ENCODE measurements at places on chromosomes 11 and 22.

- DNase-seq, result no peak
These were observed 7.9 kb downstream of the ABTB2 start for GRCh38 chr11:34349882-34350281.

DNA sequence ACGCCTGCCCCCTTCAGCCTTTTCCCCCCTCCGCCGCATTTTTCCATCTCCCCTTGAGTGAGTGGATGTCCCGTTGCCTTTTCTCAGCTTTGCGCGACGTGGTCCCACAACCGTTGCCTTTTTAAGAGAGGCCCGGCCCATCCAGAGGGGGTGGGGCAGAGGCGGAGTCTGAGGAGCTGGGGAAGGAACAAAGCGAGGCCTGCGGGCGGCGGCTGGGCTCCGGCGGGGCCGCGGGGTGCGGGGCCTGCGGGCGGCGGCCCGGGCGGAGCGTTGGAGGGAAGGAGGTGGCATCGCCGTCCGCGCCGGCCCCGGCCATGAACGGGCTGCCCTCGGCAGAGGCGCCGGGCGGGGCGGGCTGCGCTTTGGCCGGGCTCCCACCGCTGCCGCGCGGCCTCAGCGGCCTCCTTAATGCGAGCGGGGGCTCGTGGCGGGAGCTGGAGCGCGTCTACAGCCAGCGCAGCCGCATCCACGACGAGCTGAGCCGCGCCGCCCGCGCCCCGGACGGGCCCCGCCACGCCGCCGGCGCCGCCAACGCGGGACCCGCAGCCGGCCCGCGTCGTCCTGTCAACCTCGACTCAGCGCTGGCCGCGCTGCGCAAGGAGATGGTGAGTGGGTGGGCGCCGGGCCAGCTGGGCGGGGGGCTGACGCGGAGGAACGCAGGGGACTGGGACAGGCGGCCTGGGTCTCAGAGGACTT lies at the start of gene FAM89B:
FAM89B (plus strand) TSS at position 183 of the 696 bp plus-strand sequence; CDS start at position 315, 132 bp downstream.
- peak; percentile 95 for DNase-seq

DNA sequence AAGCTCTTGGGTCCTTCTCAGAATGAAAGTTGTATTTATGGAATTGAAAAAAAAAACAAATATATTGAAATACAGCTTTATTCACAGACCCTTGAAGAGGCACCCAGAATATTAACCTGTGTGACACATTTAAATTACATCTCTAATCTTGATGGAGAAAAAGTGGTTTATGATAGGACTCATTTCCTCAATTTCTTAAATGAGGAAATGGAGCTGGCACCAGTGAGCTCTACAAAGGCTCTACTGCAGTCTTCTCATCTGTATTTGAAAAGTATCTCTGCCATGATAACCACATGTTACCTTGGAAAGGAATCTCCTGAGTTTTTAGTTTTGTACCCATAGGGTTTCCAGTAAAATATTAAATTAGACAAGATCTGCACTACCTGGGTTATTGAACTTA lies 186.5 kb downstream of the HIPK3 start:
- DNase-seq, result no peak

- DNase-seq, result no peak
These were observed 219.9 kb upstream of the UBASH3B start for GRCh38 chr11:122435540-122436187.

DNA sequence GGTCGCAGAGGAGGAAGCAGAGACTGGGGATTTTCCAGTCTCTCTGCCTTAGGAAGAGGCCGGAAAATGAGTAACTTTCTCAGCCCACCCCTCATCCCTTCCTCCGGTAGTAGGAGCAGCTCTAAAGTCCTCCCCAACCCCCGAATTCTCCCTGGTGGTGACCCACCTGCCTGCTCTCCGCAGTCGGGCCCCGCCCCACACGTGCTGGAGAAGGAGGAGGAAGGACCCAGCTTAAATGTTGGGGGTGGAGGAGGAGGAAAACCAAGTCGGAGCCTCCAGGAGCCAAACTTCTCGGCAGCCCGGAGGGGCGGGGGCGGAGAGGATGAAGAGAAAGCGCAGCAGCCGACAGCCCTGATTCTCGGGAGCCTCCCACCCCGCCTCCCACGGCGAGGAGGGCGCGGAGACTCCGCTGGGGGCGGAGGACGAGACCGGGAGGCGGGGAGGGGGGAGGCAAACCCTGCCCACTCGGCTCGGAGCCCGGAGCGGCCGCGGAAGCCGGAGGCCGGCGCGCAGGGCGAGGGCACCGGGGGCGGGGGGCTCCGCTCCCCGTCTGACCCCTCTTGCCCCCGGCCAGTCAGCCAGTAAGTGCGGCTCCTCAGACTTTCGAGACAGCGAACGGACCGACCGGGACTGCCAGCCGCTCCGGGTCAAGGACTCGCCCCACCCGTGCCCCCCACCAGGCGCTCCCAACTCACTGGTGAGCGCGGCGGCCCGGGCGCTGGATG lies at the start of gene TPBGL:
TPBGL (plus strand) TSS at position 464 of the 725 bp plus-strand sequence. CDS start 276 bp downstream, outside the sequence.
- DNase-seq, result no peak

GRCh38 chr22:22867996-22868715 lies 19.5 kb upstream of the IGLL5 start:
- no peak for DNase-seq

- DNase-seq, result no peak
These were observed 65.1 kb upstream of the CD44 start for GRCh38 chr11:35073691-35074419.

GRCh38 chr11:28529046-28529445 lies 420.9 kb downstream of the METTL15 start:
- no peak for DNase-seq

- no peak for DNase-seq
These were observed 40.2 kb upstream of the CELSR1 start for GRCh38 chr22:46577368-46578249.

- DNase-seq, result no peak
These were observed 768 bp upstream of the CDKN1C start for GRCh38 chr11:2886191-2886894.

DNA sequence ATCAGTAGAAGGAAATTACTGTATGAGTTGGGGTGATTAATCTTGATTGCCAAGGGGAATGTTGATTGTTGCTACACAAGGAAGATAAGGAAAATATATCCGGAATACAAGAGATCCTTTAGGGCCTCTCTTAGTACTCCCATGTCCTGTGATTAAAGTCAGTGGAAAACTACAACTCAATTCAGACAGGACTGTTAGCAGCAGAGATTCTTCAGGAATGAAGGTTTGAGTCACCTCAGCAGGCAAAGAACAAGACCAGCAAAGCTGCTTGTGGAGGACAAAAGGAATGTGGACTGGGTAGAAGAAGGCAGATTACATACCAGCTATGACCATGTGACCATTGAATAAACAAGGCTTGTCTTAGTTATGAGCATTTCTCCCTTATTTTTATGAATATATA lies 478.2 kb downstream of the BUD13 start:
- DNase-seq, result no peak

- peak; percentile 97 for DNase-seq
These were observed 723 bp upstream of the CD82 start for GRCh38 chr11:44564670-44565210.

GRCh38 chr22:22392131-22392530 lies 116.4 kb downstream of the ZNF280B start:
- DNase-seq, result no peak

DNA sequence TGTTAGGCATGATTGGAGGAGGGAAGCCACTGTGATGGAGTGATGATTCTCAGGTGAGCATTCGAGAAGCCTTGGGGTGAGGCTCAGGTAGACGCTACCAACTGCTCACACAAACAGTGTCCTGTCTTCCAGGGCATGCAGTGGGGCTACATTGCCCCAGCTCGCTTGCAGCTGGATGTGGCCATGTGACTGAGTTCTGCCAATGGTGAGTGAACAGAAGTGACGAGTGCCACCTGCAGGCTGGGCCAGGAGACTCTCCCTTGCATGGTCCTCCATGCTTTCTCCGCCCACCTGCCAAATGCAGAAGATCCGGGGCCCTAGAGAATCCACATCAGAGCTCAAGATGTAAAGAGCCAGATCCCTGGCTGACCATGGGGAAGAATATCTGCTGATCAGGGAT lies 195.9 kb downstream of the BCR start:
- DNase-seq, result no peak

GRCh38 chr11:122248131-122248530 lies 132.1 kb upstream of the BLID start:
- DNase-seq, result no peak

DNA sequence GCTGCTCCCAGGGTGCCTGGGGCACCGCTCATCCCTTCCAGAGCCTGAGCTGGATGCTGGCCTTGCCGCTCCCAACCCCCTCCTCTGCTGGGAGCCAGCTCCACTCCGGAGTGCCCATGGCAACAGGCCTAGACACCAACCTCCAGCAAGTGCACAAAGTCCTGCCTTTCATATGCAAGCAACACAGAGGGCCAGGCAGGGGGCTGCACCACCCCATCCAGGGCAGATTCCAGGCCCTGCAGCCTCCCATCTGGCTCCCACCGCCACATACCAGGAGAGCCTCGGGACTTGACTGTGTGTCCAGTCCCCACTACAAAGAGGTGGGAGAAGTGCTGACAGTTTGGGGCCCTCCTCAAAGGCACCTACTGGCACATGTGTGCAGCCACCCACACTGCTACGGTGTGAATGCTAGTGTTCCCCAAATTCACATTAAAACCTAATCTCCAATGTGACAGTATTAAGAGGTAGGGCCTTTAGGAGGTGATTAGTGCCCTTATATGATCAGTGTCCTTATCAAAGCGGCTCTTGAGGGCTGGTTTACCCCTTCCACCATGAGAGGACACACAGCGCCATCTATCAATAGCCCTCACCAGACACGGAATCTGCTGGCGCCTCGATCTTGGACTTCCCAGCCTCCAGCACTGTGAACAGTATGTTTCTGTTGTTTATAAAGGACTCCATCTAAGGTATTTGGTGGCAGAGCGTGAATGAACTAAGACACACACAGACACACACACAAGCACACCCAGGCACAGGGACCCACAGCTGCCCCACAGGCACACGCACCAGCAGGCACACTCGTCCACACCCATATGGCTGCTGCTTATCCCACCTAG lies 16.2 kb downstream of the ARVCF start:
- DNase-seq, result no peak

DNA sequence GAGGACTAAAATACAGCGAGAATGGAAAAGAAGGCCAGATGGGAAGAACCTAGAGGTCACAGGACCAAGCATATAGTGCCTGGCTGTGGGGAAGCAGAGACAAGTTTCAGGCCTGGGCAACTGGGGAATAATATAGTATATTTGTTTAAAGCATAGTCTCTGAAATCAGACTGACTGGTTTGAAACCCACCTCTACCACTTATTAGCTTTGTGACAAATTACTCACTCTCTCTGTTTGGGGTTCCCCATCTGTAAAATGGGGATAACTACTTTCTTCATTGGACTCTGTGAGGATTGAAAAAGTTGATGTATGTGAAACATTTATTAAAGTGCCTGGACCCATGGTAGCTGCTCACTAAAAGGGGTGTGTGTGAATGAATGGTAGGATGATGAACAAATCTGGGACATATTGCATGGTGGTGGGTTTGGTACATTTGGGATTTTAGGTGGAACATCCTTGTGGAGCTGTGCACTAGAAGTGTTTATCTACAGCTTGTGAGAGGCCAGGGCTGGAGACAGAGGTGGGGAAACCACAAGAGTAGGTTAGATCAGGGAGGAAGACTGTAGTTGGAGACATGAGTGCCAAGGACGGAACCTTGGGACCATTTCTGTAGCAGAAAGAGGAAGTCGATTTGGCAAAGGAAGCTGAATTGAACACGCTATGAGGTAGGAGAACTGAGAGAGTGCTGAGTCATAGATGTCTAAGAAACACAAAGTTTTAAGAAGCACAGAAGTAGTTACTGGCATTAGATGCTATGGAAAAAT lies 52.6 kb downstream of the SWAP70 start:
- peak; percentile 75 for DNase-seq

GRCh38 chr11:66230156-66230555 lies 38.3 kb upstream of the RAB1B start:
- DNase-seq, result no peak

GRCh38 chr11:126426820-126427749 lies 71.6 kb downstream of the ST3GAL4 start:
- no peak for DNase-seq

GRCh38 chr11:72075109-72075508 lies 5.2 kb downstream of the NUMA1 start:
- no peak for DNase-seq

DNA sequence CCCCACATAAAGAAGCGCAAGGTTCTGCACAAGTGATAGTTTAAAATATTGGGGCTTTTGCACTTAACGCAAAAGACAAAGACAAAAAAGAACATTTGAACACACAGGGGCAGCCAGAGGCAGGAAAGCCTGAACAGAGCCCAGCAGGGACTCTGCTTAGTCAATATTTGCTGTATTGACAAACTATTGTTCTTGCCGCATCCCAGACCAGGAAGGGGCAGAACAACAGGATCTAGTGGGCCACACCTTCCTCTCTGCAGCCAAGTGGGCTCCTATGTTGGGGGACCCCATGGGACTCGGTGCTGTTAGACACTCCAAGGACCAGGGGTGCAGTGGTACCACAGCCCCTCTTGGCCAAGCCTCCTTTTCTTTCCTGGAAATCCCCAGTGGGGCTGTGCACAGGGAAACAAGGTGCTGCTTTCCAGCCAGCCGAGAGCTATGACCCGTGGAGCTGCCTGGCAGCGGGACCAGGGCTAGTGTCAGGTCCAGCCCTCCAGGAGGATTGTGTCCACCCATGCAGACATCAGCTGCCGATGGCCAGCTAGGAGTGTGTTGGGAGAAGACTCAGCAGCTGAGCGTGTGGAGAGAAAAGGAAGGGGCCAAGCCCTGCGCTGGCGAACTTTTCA lies 43.3 kb upstream of the ANO1 start:
- no peak for DNase-seq

- no peak for DNase-seq
These were observed 77.1 kb upstream of the CD82 start for GRCh38 chr11:44488165-44488965.

DNA sequence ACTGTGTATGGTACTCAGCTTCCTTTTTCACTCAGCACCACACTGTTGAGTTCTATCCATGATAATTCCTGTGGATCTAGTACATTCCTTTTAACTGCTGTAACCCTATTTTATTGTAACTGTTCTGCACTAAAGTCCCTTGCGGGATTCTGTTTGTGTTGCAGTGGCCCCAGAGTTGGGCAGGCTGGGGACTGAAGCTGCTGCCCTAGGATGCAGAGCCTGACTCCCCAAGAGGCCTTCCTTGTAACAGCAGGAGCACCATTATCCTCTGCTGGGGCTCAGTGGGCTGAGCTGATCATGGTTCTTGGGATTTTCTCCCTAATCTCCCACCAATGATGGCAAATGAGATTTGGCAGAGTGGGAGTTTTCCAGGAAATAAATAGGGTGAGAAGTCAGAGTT lies 77.7 kb downstream of the CABIN1 start:
- DNase-seq, result peak; percentile 18

DNA sequence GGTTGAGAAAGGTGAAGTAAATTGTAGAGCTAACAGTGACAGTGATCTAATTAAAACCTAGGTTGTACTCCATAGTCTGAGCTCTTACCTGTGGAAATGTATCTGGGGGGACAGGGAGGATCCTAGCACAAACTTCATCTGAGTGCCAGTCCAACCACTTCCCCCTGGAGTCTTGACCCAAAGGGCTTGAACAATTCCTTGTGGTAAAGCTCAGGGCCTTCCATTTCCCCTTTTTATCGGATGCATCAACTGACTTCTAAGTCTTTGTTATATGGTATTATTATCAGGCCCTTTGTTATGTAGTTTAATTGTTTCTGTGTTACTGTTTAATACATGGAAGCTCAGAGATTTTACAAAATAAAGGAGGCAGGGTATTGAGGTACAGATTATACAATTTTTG lies 140.2 kb upstream of the SESN3 start:
- no peak for DNase-seq

- no peak for DNase-seq
These were observed 451 bp downstream of the CDC45 start for GRCh38 chr22:19480173-19480568.

GRCh38 chr11:112972399-112973145 lies 11.4 kb downstream of the NCAM1 start:
- no peak for DNase-seq

GRCh38 chr11:12695221-12695794 lies 21.1 kb downstream of the TEAD1 start:
- DNase-seq, result no peak

Data from ascending aorta (tissue), 2 donors.